ENCODE measurements at places on chromosomes 7 and 10.

GRCh38 chr10:45380903-45381620 lies 7.0 kb downstream of the ALOX5 start:
- no peak for DNase-seq

DNA sequence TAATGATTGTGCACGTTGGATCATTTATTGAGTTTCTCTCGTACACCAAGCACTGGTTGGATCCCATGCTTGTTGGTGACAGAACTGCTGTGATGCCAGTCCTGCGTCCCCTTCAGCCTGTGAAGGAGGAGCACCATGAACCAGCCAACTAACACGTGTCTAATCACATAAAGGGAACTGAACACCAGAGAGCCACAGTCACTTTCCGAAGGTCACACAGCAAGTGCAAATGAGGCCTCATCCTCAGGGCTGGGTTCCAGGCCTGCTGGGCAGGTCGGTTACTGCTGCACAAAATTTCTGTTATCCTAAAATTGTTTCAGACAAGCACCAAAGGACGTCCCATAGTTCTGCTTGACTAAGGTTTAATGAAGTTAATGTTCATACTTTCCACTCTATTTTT lies 332.0 kb upstream of the ZNF32 start:
- no peak for DNase-seq

DNA sequence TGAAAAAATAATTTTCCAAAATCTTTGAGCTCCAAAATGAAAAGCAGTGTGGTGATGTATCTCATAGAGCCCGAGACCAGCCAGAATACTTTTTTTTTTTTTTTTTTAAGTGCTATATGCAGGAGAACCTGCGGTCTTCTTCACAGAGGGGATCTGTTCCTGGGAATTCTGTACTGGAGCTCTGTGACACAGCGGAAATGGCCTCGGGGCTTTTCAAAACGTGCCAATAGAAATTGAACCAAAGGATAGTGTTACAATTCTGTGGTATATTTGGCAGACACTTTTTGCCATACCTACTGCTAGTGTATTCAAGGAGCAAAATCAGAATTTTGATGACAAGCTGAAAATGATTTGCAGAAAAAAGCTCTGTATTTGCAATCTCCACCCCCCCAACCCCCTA lies 1429.3 kb upstream of the LRRTM3 start:
- no peak for DNase-seq

DNA sequence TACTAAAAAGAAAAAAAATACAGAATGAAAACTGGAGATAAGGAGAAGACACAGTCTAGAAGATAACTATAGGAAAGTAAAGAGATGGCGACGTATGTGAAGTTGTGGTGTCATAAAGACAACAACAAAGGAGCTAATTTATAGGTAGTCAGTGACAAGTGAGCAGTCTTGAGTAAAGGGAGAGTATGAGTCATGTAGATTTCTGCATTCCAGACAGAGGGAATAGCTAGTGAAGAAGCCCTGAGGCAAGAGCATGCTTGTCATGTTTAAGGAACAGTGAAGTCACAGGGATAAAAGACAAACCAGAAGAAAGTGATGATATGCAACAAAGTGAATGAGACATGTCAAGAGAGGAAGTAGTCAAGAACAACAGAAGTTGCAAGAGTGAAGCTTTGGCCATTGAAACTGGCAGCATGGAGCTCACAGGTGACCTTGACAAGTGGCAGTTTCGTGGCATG lies 2.3 kb upstream of the MIOS start:
- DNase-seq = no peak

- DNase-seq = no peak
Measured at GRCh38 chr10:26481914-26482550, 43.9 kb downstream of the APBB1IP start.

- no peak for DNase-seq
Measured at GRCh38 chr10:35822316-35822715, 180.2 kb upstream of the FZD8 start.

DNA sequence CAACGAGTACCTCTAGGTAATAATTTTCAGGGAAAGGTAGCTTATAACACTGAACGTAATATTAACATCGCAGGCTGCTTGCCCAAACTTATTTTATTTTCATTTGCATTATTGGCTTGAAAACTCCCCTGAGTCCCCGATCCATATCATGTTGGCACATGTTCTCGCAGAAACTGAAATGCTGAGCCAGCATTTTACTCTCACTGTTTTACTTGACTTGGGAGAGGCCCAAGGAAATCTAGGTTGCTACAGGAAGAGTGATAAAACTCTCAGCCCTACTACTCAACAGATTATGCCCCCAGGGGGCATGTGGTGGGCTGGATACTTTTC lies 183.5 kb upstream of the HABP2 start:
- no peak for DNase-seq

- DNase-seq = no peak
Measured at GRCh38 chr10:74314166-74314565, 163.1 kb downstream of the ADK start.

- no peak for DNase-seq
Measured at GRCh38 chr10:14032406-14032998, 298.2 kb downstream of the FRMD4A start.

- no peak for DNase-seq
Measured at GRCh38 chr7:45897042-45897690, 8.9 kb downstream of the IGFBP1 start.

DNA sequence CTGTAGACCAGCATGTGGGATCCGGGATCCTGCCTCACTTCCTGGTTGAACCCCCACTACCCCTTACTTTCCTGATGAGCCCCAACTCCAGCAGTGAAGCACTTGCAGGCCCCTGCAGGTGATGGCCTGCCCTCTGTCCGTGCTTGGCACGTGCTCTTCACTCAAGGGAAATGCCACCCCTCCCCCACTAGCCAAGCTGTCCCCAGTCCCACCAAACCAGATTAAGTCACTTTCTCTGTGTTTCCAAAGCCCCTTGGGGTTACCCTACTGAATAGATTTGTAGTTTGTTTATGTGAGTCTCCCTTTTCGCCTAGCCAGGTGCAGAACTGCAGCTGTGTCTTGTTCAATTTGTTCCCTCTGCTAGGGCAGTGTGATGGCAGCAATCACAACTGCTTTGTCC lies 121.7 kb downstream of the WDFY4 start:
- no peak for DNase-seq

DNA sequence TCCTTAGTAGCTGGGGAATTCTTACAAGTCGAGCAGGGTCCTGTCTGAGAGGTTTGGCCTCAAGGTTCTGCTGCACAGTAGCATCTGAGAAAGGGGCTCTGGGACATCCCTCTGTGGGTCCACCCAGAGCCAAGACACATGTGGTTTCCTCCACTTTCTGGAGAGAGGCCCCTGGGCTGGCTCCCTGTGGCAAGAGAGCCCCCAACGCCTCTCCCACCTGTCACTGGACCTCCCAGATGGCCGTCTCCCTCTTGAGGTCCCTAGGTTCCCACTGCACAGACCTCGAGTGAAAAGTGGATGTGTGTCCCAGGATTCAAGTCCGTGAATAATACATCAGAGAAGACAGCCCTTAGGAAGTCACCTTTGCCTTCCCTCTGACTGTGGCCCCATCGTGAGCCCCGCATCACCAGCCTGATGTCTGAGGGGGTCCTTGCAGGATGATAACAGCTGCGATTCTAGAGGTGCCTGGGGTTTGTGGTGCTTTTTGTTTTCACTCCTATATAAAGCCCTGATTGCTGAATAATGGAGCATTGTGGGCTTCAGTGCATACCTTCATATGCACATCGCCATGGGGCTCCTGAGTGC lies 319.0 kb downstream of the GLRX3 start:
- DNase-seq = no peak

- DNase-seq = no peak
Measured at GRCh38 chr7:157684157-157684908, 347.5 kb downstream of the DNAJB6 start.

- no peak for DNase-seq
Measured at GRCh38 chr10:71193516-71193915, 18.9 kb upstream of the UNC5B start.

GRCh38 chr7:18491871-18492270 lies 3.7 kb upstream of the HDAC9 start:
- DNase-seq = no peak

DNA sequence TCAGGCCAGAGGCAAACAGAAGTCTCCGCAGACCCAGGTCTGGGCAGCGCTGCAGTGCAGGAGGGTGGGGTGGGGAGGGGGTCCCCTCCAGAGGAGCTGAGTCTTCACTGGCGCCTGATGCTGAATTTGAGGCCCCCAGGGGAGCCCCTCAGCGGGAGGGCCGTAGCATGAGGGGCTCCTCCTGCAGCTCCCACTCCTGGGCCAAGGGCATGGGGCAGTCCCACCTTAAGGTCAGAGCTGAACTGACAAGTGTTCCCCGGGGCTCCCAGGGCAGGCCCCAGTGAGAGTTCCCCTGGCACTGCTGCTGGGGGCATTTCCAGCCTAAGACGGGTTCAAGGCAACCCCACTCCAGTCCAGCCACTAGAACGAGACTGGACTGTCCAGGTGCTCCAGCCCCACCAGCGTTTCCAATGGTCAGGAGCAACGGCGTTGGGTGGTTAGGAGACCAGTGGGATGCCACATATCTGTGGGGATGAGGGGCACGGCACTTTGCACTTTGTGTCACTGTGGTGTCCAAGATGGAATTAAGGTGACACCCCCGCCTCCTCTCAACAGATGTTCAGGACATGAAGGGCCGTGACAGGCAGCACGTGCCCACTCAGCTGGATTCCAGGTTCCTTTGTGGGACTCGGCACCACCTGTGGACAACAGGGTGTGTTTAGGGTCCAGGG lies 139.1 kb downstream of the PTPRN2 start:
- DNase-seq = no peak

GRCh38 chr10:26448706-26449435 lies 10.7 kb downstream of the APBB1IP start:
- DNase-seq = no peak

DNA sequence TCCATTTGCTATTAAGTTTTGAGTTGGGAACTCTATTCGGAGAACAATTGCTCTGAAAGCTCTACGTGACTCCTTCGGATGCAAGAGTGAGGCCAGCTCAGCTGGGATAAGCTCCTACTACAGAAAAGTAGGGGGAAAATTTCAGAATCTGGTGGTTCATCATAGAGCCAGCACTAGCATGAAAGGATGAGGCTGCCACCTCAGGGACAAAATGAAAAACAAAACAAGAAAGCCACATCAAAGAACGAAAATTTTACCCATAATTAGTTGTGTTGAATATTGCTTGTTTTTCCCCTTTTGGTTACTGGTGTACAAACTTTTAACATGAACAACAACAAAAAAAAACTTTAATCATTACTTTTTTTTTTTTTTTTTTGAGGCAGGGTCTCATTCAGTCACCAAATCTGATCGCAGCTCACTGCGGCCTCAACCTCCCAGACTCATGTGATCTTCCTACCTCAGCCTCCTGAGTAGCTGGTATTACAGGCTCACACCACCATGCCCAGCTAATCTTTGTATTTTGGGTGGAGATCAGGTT lies 39.7 kb upstream of the NFE2L3 start:
- DNase-seq = no peak

- DNase-seq = no peak
Measured at GRCh38 chr10:46092524-46093081, 46.5 kb upstream of the MSMB start.

- no peak for DNase-seq
Measured at GRCh38 chr10:43308515-43308914, 41.6 kb upstream of the RASGEF1A start.

GRCh38 chr7:152556013-152556755 lies 119.8 kb downstream of the XRCC2 start:
- DNase-seq = no peak

- no peak for DNase-seq
Measured at GRCh38 chr7:145539910-145540309, 576.7 kb upstream of the CNTNAP2 start.

GRCh38 chr7:106419455-106420182 lies 134.8 kb upstream of the NAMPT start:
- no peak for DNase-seq

DNA sequence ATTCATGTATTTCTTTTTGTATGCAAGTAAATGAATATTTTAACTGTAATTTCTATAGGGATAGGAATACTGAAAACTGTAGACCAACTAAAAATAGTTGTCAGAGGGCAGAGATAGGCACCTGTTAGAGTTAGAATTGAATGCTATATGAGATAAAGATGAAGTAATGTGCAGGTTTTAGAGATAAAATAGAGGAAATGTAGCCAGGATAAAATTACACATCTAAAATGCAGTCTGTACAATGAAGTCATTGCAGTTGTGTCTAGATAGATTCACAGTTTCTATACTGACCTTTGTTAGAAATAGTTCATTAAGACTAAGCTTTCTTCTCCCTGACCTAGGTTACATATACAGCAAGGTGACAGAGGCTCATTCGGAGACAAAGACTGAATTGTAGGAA lies 46.2 kb downstream of the SMNDC1 start:
- no peak for DNase-seq

DNA sequence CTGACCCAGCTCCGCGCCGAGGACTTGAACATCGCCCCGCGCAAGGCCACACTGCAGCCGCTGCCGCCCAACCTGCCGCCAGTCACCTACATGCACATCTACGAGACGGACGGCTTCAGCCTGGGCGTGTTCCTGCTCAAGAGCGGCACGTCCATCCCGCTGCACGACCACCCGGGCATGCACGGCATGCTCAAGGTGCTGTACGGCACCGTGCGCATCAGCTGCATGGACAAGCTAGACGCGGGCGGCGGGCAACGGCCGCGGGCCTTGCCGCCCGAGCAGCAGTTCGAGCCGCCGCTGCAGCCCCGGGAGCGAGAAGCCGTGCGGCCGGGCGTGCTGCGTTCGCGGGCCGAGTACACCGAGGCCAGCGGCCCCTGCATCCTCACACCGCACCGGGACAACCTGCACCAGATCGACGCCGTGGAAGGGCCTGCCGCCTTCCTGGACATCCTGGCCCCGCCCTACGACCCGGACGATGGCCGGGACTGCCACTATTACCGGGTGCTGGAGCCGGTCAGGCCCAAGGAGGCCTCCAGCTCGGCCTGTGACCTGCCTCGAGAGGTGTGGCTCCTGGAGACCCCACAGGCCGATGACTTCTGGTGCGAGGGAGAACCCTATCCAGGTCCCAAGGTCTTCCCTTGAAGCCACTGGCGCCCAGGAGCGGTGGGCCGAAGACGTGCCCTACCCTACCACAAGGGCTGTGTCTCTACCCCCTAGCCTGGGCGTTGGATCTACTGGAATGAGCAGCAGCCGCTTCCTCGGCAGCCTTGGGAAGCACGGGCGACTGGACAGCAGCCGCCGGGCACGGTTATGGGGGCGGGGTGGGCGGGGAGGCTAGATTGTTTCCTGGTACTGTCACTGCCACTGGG lies 945 bp downstream of the ADO start:
- no peak for DNase-seq

- no peak for DNase-seq
Measured at GRCh38 chr7:81430761-81431160, 339.1 kb downstream of the HGF start.

Measured in NCI-H1417 treated with DMSO at 0.1 percent for 48 hours (cell line).